ENCODE measurements at places on chromosomes 5 and 9. TPM values are rescaled to one million over a fixed set of nuclear protein-coding genes. Genes with fewer than 3 reads are reported as not detected.

Gene GFI1B
- total RNA-seq, result 1.1 TPM

Gene S100Z
- total RNA-seq, result 1.2 TPM

- DNase-seq, result no peak
Observed at GRCh38 chr5:161086461-161086860, 234.4 kb upstream of the ATP10B start.

GRCh38 chr5:114223866-114224265 lies 138.0 kb upstream of the KCNN2 start:
- DNase-seq, result no peak

DNA sequence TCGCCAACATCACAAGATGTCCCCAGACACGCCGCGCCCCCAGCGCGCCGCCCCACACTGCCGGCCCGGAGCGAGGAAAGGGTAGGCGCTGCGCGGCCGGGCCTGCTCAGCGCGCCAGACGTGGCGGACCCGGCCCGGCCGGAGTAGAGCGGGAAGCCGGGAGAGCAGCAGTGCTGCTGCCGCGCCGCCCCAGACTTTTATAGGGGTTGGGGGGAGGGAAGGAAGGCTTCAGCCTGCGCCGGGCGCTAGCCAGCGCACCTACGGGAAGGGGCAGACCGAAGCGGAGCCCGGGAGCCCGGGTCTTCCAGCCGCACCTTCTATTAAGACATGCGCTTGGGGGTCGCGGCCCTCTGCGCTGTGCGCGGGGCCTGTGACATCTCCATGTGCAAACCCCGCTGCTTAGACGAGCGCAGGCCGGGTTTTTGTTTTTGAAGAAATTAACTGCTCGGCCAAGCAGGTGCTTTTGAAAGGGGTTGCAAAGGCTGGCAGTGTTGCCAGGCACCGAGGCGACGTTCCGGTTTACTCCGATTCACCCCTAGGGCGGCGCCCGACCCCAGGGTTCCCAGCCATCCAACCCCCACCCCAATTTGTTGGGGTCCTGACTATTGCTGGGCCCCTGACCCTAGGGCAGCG lies 353 bp upstream of the PAX5 start:
- no peak for DNase-seq

- no peak for DNase-seq
Observed at GRCh38 chr9:136364942-136365774, 1.6 kb upstream of the DNLZ start.

DNA sequence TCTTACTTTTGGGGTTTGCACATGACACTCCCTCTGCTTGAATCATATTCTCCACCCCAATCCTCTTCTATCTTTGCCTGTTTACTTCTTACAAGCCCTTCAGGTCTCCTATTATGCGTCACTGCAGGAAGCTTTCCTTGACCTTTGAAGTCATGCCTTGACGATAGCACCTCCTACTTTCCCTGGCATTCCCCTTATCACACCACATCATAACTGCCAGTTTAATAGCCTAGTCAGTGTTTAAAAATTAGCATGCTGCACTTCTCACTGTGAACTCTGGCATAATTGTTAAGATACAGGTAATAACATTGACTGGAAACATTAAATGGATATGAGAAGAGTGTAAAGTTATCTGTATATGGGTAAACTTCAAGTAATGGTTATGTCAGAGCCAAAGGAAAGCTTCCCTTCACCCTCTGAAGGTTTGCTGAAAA lies 37.1 kb upstream of the CEP120 start:
- no peak for DNase-seq

DNA sequence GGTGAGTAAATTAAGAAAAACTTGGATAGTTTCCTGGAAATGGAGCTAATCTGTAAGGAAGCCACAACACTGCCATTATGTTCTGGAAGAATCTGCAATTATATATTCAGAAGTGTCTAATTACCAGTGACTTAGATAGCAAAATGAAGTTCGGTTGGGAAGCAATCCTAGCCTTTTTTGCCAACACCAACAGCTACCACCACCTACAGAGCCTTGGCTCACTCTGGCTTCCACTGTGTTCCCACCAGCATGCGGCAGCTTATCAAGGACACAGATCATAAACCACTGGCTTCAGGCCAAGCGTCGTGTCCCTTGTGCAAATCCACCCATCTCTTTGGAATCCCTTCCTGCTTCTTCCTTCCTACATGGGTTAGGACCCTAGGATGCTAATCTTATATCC lies 118.0 kb upstream of the PCA3 start:
- DNase-seq, result no peak

Gene SLC25A2
- total RNA-seq, result 0.71 TPM

- DNase-seq, result no peak
Observed at GRCh38 chr5:5026409-5026785, 113.7 kb upstream of the ADAMTS16 start.

- DNase-seq, result no peak
Observed at GRCh38 chr5:5419291-5420210, 2.9 kb upstream of the ICE1 start.

- DNase-seq, result peak; percentile 39
Observed at GRCh38 chr9:121675969-121676822, 24.8 kb downstream of the DAB2IP start.

- no peak for DNase-seq
Observed at GRCh38 chr9:27442464-27442863, 81.6 kb upstream of the IFNK start.

DNA sequence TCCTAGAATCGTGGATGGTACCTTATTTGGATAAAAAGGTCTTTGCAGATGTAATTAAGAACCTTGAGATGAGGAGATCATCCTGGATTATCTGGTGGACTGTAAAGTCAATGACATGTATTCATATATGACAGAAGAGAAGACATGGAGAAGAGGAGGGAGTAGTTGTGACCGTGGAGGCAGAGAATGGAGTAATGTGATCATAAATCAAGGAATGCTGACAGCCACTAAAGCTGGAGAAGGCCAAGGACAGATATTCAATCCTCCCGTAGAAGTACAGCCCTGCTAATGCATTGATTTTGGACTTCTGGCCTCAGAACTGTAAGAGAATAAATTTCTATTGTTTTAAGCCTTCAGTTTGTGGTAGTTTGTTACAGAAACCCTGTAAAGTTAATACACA lies 18.7 kb upstream of the TMEM161B start:
- DNase-seq, result no peak

Gene SPINK1
- total RNA-seq, result not detected

DNA sequence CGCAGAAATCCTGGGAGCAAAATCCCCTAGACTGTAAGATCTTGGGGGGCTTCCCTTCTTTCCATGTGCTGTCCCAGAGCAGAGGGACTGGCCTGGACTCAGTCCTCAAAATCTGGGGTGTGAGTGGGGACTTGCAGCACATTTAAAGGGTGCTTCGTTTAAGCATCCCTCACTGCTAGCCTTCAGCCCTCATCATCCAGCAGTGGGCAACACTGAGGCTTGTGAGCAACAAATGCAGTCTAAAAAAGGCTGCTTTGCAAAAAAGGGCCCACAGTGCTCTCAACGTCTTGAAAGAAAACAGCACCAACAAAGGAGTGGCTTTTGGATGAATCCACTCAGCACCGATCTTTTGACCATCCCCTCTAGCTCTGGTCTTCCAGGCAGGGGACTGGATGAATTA lies 128.3 kb upstream of the TBC1D2 start:
- DNase-seq, result no peak

DNA sequence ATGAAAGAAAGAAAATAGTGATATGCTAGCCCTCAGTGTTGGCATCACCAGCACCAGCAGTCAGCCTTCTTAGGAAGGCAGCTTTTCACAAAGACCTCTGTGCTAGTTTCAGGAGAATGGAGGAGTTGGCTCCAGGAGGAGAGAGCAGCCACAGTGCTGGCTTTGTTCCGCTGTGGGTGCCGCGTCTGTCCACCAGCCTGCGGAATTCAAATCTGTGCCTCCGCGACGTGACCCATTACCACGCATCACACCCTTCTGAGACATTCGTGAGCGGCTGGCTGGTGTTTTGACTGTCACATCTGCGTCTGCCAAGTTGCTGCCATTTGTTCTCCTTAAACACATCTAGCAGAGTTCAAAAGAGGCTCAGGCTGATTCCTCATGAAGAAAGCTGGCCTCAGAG lies 34.4 kb downstream of the SNX18 start:
- DNase-seq, result no peak

DNA sequence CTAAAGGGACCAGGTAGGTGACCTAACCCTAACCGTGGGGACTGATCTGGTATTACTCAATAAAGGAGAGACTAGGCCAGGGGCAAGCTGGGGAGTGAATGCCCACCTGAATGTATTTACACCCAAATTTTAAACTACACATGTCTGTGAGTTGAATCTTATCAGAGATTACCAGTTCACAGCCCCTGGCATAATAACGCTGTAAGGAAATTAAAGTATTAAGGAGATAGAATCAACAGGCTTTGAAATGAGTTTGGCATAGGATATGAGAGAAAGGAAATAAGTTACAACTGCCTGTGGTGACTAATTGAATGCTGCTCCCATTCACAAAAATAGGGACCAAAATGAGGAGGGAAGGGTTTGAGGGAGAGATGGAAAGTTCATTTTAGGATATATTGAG lies 593.3 kb downstream of the CSNK1G3 start:
- no peak for DNase-seq

Gene BNIP1
- total RNA-seq, result 8.4 TPM

DNA sequence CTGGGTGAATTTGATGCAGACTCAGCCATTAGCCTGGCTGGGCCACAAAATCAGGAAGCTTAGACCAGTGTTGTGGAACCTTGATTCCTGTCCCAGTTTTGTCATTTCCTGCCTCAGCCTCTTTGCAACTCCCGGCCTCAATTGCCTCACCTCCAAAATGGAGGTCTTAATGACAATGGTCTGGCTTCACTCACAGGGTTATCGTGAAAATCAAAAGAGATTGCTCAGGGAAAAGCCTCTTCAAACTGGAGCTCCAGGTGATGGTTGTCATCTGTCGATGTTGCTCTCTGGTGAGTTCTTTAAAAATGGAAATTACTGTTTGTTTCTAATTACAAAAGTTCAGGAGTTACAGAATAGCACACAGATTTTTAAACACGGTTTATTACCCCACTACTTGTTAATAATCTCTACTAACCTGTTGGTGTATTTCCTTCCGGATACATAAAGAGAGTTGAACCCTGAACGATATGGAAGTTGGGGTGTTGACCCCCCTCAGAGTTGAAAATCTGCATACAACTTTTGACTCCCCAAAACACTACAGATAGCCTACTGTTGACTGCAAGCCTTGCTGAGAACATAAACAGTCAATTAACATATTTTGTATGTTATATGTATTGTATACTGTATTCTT lies 109.9 kb upstream of the CPEB4 start:
- DNase-seq, result peak; percentile 51

Gene TPPP
- total RNA-seq, result 16.2 TPM

Gene UAP1L1
- 29.7 TPM for total RNA-seq

- DNase-seq, result no peak
Observed at GRCh38 chr5:106797996-106798395, 872.7 kb downstream of the EFNA5 start.

- DNase-seq, result no peak
Observed at GRCh38 chr5:64295101-64295500, 129.5 kb downstream of the RNF180 start.

Gene NTRK2
- total RNA-seq, result 7.7 TPM

- DNase-seq, result no peak
Observed at GRCh38 chr5:11595045-11595444, 309.2 kb downstream of the CTNND2 start.

Data from lower lobe of right lung (tissue), 2 donors.